ENCODE measurements at places on chromosomes 2 and 18. TPM values are rescaled to one million over a fixed set of nuclear protein-coding genes. Genes with fewer than 3 reads are reported as not detected.

Gene EMILIN1
- total RNA-seq = 0.33 TPM

Gene PDE1A
- not detected for total RNA-seq

Gene PROKR1
- total RNA-seq = not detected

Gene ADD2
- 0.94 TPM for total RNA-seq

Gene BOLL
- total RNA-seq = not detected

Gene CPLX4
- not detected for total RNA-seq

Gene TGFBRAP1
- total RNA-seq = 20.6 TPM

Gene SNTG2
- 0.96 TPM for total RNA-seq

Gene C1QL2
- total RNA-seq = not detected

Gene ZBTB7C
- not detected for total RNA-seq

Gene ITGB6
- not detected for total RNA-seq

Gene RTTN
- 27.1 TPM for total RNA-seq

Gene CYS1
- not detected for total RNA-seq
